ENCODE measurements at places on chromosomes 1 and 21.

DNA sequence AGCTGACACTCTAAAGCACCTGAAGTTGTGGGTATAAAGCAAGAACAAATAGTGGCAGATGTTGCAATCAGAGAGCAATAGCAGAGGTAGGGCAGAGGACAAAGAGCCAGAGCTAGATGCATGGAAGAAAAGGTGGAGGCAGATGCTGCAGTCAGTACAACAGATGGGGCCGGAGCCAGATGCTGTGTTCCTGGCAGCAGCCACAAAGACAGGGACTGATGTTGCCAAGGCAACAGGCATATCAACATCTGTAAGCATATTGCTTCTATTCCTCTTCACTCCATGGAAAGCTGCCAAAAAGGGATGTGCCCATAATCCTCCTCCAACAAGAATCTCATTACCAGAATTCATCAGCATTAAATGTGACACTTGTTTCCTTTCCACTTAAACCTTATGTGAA is 108.0 kb downstream of the TNNI3K start:
- DNase-seq, result peak; percentile 89

DNA sequence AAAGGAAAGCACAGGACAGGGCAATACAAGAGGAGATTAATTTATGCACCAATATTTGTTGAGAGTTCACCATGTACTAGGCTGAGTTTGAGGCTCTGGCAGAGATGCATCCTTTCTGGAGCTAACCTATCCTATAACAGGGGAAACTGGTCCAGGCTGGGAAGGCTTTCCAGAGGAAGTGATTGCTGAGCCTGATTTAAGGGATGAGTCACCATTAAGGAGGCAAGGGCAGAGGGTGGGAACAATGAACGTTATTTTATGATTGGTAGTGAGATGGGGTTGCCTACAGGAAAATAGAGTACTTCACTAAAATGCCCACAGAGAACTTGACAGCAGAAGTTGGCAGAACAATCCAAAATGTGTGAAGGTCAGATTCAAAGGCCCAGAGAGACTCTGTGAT is 141.4 kb downstream of the PLPP3 start:
- no peak for DNase-seq

DNA sequence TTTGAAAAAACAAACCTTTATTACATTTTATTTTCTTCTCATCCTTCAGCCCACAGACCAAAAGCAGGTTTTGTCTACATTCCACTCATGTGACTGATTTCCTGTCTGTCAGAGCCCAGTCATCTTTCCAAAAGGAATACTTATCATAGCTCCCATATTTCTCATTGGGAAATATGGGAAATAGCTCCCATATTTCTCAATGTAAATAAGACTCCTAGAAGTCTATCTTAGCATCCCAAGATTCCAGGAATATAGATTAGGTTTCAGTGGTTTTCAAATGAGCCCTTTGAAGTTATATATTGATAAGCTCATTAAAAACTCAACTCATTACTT is 19.1 kb upstream of the NRDC start:
- DNase-seq, result no peak

- no peak for DNase-seq
Observed at GRCh38 chr21:34808569-34809204, 139.9 kb downstream of the CLIC6 start.

GRCh38 chr1:20074055-20074724 is 4.2 kb downstream of the PLA2G5 start:
- no peak for DNase-seq

- no peak for DNase-seq
Observed at GRCh38 chr21:34534522-34534921, 22.5 kb upstream of the KCNE1 start.

DNA sequence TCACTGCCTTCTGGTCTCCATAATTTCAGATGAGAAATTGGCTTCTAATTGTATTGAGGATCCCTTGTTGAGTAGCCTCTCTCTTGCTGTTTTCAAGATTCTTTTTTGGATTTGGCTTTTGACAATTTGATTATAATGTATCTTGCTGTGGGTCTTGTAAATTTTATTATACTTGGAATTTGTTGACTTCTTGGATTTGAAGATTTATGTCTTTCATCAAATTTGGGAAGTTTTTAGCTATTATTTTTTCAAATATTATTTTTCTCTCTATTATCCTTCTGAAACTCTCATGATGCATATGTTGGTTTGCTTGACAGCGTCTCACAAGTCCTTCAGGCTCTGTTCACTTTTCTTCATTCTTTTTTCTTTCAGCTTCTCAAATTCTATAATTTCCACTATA is 126.1 kb downstream of the C1orf94 start:
- DNase-seq, result no peak
